ENCODE measurements at places on chromosomes 6 and 20.

DNA sequence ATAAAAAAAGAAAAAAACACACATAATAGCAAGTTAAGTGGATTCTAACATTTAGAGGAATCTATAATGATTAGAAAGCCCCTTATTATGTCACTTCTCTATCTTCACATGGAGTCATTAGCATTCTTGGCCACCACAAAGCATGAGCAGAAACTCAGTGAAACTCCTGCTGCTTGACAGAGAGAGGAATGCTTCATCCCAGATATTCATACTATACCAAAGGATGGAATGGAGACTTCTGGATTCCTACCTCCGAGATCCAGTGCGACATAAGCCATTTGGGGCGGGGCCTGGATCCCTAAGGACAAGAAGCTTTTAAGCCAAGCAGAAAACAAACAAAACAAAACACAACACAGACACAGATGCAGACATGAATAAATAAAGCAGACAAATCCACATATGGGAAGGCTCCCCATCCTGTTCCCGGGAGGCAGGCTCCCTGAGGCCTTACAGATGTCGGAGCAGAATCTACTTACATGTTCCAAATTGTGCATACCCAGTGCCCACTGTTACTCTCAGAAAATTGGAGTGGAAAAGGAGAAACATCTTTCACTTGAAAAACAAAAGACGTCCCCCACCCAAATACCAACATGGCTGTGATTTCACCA, 727.3 kb downstream of the MAFB start:
- no peak for DNase-seq

DNA sequence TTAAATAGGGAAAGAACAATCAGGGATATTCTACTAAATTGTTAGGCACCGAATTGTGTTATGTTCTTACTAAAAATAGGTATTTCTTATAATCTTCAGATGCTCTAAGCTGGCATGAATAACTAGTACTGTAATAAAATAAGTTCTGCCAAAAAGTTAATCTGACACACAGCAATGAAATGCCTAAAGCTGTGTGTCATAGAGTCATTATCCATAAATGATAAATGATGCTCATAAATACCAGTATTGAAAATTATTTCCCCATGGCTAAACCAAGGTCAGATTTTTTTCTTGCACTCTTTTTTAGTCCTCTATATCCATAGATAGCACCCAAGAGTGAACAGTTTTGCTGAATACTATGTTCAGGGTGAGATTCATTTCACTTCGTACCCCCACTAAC, 11.7 kb upstream of the PRIM2 start:
- no peak for DNase-seq

DNA sequence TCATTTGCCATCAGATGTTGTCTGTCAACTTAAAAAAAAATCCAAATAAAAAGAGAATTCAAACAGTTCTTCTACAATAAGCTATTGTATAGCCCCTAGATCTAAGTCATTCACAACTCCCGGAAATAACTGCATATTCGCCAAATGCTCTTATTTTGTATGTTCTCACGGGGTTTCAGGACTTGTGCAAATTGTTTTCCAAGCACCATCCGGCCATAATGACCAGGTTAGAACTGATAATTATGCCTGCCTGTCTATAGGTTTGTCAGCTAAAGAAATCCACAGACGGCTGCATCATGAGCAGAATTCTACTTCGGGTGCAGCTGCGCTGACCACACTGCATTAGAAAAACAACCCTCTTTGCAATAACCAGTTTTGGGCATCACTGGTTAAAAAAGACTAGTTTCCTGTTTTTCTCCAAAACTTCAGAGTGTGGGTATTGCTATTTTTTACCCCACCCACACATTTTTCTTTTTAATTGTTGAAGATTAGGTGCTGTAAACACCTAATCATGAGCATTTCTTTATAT, 87.7 kb downstream of the HIVEP2 start:
- no peak for DNase-seq

GRCh38 chr6:144335311-144335861, 50.3 kb downstream of the UTRN start:
- no peak for DNase-seq

- DNase-seq = no peak
Measured at GRCh38 chr6:167506443-167507301, 181.8 kb downstream of the TTLL2 start.

DNA sequence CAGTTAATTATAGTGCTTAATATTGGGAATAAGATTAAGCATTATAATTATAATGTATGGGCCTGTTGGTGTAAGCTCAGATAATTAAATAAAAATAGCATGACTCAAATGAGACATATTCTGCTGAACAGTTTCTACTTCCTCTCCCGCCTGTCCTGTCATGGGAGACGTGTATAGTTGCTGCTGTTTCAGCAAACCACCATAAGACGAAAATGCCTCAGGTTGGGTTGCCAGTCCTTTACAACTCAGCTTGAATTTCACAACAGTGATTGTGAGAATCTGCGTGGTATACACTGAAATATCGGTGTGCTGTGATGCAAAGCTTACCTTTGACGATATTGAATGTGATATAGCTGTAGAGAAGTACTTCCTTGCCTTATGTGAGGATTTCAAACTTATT, 99.5 kb downstream of the POPDC3 start:
- DNase-seq = no peak

DNA sequence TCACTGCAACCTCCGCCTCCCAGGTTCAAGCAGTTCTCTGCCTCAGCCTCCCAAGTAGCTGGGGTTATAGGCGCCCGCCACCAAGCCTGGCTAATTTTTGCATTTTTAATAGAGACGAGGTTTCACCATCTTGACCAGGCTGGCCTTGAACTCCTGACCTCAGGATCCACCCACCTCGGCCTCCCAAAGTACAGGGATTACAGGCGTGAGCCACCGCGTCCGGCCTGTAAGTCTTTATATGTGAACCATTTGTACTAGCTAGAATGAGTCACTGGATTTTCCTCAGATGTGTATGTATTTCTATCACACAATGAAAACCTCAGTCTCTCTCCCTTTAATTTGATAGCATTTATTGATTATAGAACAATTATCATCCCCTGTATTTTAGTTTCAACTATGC, 34.0 kb downstream of the ITCH start:
- no peak for DNase-seq

DNA sequence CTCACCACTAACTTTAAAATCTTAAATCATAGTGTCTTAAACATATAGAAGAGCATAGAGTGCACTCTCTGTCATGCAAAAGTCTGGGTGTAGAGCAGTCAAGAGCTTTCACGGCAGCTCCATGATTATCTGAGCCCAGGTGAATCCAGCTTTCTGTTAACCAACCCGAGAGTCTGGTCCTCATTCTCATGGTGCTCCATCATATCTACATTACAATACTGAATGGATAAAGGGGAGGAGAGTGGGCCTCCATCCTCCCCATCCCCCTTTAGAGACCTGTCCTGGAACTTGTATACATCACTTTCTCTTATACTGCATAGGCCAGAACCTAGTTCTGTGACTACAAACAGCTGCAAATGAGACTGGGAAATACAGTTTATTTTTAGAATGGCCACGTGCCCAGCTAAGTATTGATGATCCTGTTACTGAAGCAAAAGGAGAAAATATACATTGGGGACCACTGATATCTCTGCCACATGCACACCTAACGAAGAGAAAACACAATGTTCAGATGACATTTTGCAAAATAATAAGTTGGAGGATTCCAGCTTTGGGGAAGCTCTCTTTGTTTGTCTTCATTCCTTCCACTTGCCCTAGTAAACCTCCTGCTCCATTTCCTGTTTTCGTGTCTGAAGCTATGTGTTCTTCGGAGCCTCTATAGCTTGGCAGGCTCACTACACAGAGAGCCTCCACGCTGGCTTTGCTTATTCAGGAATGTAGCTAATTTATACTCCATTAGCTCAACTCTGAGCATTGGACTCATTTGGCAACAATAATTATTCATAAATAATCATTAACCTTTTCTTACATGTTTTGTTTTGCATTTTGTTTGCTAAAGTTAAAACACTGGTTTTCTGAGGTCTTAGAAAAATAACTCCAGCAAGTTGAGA, 110.1 kb downstream of the IYD start:
- DNase-seq = no peak

GRCh38 chr6:27890445-27891319, 21.5 kb downstream of the OR2B2 start:
- no peak for DNase-seq

GRCh38 chr6:129251669-129252376, 368.9 kb downstream of the LAMA2 start:
- no peak for DNase-seq

DNA sequence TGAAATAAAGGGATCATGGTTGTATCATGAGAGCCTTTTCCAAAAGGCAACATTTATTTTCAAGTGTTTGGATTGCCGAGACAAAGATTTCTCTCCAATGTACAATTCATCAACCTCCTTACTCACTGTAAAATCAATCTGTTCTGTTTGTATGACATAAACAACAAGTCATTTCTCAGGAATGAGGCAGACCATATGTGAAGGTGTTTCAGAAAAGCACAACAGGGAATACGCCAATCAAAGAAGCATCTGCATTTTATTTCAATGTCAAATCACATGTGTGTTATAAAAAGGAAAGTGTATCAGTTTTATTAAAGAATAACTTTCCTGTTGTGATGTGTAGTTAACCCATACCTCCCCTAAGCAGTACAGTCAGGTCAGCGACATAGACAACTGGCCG, 653.7 kb downstream of the TFAP2A start:
- no peak for DNase-seq

DNA sequence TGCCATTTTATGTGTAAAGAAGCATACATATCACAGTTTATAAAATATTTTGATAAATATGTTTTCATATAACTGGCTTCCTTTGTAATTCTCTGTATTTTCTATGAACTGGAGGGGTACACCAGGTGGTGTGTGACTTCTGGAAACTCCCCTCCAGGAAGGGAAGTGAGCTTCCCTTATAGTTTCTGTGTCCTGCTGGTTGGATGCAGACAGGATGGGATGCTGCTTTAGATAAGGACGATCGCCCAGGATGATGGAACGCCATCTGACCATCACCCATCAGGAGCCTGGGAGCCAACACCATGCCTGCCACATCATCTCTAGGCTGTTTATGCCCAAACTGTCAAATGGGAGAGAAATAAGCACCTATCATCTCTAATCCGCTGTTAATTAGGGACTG, 66.1 kb downstream of the SULF2 start:
- no peak for DNase-seq

DNA sequence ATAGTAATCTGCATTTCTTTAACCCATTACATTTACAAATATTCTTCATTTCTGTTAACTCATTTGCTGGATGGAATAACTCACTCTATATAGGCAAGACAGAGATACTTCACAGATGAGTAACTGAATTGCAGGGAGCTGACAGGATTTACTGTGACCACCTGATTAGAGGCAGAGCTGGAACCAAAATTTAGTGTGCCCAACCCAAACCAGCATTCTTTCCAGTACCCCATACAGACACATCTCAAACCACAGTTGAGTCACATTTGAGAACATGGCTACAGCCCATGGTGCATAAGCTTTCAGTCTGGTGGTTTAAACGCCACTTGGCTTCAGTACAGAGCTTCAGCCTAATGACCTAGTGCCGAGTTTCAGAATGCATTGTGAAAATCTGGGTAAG, 138.4 kb upstream of the TENT5A start:
- DNase-seq = no peak

DNA sequence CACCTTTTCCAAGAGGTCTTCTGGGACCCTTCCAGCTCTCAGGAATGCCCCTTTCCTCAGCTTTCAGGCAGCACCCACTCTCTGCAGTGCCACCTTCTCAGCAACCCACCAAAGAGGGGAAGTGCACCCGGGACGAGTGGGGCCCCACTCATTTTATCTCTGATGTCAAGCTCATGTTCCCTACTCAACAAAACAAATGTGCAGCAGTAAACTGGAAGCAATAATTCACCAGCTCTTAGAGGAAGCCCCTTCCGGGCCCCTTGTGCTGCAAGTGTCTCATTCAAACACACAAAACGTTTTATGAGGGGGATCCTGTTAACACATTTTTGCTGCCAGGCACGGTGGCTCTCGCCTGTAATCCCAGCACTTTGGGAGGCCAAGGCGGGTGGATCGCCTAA, 13.6 kb downstream of the GFOD1 start:
- no peak for DNase-seq

DNA sequence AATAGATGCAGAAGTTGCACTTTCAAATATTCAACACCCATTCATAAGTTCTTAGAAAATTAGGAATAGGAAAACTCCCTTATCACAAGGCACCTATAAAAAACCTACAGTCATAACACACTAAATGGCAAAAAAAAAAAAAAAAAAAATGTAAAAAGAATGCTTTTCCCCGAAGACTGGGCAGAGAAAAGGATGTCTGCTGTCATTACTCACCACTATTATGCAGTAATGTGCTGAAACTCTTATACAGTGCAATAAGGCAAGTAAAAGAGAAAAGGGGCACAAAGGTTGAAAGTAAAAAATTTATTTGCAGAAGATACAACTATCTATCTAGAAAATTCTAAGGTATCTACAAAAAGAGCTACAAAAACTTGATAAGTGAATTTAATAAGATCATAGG, 607.8 kb upstream of the ARID1B start:
- DNase-seq = no peak

- DNase-seq = no peak
Measured at GRCh38 chr6:117167520-117168271, 97.7 kb upstream of the VGLL2 start.

- DNase-seq = no peak
Measured at GRCh38 chr6:129996387-129996786, 22.0 kb upstream of the L3MBTL3 start.

GRCh38 chr20:62907384-62908317, 18.7 kb downstream of the DIDO1 start:
- no peak for DNase-seq

DNA sequence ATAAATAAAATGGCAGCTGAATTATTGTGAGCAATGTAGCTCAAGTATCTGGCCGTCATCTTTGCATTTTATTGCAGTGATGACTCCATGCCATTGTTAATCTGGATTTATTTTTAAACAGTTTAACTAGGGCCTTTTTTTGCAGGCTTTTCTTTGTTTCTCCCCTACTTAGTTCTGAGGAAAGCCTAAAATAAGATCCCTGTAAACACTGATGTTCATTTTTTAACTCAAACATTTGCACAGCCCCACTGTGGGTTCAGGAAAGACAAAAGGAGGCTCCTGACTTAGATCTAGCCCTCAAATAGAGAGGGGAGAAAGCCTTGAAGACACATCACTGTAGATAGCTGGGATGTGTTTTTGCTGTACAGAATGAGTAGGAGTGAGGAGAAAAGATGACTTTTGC, 69.2 kb downstream of the PLEKHG1 start:
- no peak for DNase-seq

All from stimulated activated CD8-positive, alpha-beta memory T cell treated with anti-CD3 and anti-CD28 coated beads, Interleukin-4, amount 100 ng/mL, for 1 hour (primary cell).